Stimulated activated naive CD4-positive, alpha-beta T cell (primary cell): ENCODE measurements at places on chromosomes 7 and 10.

- DNase-seq: no peak
Measured at GRCh38 chr7:108805808-108806397, 236.2 kb downstream of the DNAJB9 start.

DNA sequence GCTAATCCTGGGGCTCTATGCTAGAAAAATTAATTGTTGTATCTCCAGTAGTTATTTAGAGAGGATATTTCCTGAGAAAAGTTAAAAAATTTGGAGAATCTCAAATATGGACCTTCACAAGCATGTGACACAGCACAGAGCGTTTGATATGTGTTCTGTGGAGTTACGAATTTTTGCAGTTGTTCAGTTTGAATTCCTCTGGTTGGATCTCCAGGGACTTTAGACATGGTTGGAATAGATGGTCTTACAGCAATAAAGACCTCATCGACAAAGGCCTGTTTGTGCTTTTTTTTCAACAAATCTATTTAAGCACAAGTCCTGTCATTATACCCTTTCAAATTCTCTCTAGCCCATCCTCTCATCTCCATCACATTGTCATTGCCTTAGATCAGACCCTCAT is 138.0 kb downstream of the TES start:
- DNase-seq: no peak

DNA sequence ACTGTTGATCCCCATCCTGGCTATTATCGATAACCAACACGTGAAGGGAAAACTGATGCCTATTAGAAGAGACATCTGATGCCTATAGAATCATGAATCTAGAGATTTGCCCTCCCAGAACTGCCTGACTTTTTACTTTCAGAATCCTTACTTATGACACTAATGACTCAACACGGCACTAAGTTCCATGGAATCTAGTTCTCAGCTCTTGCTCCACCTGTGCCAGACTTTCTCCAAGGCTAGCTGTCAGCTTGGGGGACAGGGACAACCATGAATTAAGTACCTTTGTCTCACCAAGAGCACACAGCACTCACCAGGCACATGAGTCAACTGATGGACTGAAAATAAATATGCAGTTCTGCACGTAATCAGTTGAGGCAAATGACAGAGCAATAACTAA is 184.2 kb downstream of the FRMD4A start:
- DNase-seq: no peak

DNA sequence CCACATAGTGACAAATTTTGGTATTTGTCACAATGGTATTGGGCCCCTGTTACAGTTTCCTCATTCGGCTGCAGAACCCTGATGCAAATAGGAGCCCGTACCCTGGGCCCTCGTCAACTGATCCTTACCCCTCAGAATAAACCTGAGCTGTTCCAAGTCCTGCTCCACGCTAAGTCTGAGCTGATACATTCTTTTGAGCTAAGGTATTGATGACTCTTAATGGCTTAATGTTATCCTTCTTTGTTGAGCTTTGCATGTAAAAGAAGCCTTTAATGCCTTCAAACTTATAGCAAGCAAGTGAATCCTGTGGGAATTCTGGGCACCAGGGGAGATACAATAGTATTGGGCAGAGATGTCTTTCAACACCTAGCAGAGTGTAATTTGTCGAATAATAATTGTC is 31.8 kb downstream of the GATA3 start:
- DNase-seq: no peak

- no peak for DNase-seq
Measured at GRCh38 chr7:44654255-44654796, 47.9 kb downstream of the OGDH start.

DNA sequence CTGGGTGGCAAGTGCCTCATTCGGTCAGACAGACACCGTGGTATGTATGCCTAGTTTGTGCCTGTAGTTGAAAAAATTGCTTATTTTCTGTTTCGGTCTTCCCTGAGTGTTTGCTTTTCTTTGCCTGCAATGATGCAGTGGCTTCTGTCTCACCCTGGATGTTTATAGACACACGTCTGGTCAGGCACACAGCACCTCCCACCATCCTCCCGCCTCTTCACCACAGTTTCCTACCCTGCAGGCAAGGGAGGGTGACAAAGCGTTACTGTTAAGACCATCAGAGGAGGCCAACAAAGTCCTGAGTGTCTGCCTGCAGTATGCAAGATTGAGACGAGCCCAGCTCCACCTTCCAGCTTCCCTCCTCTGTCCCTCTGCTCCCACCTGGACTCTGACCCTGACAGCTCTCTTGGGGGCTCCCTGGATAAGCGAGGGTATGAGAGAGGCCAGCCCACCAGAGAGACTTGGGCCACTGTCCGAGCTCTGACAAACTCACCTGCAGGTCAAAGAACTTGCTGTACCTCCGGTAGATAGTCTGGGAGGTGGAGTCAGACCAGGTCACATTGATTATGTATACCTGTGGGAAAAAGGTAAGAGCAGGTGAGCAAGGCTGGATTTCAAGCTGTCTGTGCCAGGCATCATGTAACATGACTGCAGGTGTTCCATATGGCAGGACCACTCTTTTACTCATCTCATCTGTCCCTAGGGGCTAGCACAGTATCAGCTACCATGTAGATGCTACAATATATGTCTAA is 54.4 kb downstream of the SH3PXD2A start:
- no peak for DNase-seq

DNA sequence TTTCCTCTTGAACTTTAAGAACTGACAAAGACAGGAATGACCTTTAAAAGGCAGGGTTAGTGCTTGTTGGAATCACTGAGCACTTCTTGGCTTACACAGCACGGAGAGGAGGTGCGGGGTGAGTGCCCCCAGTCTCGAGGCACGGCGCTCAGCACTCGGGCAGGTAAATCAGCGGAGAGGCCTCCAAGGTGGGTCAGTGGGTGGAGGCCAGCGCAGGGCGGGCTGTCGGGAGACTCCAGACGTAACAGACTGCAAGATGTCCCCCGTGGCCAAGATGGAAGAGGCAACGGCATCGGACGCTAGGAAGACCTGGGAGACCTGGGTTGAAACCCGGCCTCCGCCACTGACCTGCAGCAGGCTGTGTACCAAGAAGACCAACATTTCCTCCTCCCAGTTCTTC is 149.4 kb downstream of the MAD1L1 start:
- no peak for DNase-seq

DNA sequence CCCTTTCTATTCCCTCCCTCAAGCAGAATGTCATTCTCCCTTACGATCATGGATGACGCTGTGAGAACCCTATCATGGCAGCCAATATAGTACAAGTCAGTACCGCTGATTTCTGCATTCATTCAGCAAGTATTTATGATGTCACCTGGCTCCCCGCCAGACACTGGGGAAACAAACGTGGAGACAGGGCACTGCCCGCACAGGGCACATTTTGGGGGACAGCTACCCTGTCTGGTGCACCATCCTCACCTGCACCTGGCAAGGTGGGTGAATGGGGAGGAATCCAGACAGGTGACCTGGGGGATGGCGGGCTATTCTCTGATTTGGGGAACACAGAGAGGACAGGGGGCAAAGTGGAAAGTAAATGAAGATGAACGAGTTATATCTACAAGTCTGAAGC is 28.4 kb downstream of the MKI67 start:
- no peak for DNase-seq

DNA sequence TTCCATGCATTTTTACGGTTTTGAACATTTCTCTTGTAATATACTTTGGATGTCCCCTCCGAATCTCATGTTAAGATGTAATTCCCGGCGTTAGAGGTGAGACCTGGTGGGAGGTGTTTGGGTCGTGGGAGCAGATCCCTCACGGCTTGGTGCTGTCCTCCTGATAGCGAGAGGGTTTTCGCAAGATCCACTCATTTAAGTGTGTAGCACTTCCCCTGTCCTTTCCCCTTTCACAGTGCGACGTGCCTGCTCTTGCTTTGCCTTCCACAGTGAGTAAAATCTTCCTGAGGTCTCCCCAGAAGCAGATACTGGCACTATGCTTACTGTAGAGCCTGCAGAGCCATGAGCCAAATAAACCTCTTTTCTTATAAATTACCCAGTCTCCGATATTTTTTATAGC is 6.6 kb downstream of the GPR141 start:
- no peak for DNase-seq

- DNase-seq: no peak
Measured at GRCh38 chr10:31972519-31973041, 43.9 kb upstream of the ARHGAP12 start.

DNA sequence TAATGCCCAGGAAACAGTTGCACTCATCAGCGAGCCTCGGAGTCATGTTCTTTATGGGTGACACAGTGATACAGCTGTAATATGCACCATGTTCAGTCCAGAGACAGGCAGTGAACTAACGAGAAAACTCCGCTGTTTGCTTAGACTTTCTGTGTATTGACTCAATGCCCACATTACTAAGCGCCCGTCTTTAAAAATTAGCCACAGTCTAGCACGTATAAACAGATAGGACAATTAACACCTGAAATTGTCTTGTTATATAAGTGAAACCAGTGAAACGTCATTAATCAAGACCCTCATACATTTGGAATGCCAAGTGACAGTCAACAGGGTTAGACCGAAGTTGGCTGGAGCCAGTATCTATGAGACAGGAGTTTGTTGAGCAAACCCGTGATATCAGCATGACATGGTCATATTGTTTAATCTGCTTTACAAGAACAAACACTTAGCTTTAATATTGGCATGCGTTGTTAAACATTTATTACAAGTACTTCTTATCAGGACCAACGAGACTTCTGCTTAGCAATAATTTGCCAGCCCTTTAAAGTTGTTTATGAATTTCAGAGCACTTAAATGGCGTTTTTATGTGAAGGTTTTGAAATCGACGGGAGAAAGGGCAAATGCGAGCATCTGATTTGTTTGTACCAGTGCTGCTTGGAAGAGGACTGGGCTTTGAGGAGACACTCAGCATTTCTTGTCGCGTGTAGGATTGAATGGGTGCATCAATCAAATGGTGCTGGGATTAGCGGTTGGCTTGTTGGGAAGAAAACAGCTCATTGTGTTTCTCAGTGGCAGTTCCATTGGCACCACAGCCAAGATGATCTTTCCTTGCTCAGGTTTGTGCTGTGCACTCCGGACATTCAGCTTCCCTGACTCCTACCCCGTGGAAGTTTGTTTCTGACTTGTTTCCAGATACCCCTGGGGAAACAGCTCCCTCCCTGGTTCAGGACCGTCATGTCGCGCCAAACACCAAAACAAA is 56.3 kb downstream of the CAMK1D start:
- no peak for DNase-seq

DNA sequence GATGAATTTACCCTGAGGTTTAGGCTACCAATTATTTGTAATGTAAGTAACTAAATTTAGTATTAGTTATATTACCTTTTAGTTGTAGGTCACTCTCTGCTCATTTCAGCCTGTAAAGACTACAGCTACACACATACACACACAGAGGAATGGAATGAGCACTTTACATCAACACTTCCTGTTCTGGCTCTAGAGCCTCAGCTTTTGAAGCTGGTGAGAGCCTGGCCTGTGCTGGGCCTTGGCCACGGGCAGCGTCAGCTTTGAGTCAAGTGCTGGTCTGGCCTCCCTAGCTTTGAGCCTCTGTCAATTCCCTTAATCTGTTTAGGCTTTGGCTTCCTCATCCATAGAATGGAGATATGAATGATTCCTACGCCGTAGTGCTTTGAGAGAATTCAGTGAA is 141.7 kb downstream of the EGFR start:
- DNase-seq: no peak

GRCh38 chr10:118669835-118670234 is 74.4 kb upstream of the PRLHR start:
- no peak for DNase-seq
